ENCODE measurements at places on chromosomes 1 and 21. TPM values are rescaled to one million over a fixed set of nuclear protein-coding genes. Genes with fewer than 3 reads are reported as not detected.

Gene VSIG8
- not detected for total RNA-seq

- no peaks in the 10 kb centered on the region for H3K36me3 ChIP-seq
- H3K4me1 ChIP-seq: peaks cover 74% of the 10 kb centered on the region
- H3K27me3 ChIP-seq: no peaks in the 10 kb centered on the region
- peak overlapping the region; percentile 91 for H3K27ac ChIP-seq
- no peak overlapping the region for H3K4me3 ChIP-seq
These were observed 110.5 kb downstream of the CASZ1 start for GRCh38 chr1:10685808-10686403.

Gene DCDC2B
- not detected for total RNA-seq

Gene SLAMF6
- total RNA-seq: 0.12 TPM

DNA sequence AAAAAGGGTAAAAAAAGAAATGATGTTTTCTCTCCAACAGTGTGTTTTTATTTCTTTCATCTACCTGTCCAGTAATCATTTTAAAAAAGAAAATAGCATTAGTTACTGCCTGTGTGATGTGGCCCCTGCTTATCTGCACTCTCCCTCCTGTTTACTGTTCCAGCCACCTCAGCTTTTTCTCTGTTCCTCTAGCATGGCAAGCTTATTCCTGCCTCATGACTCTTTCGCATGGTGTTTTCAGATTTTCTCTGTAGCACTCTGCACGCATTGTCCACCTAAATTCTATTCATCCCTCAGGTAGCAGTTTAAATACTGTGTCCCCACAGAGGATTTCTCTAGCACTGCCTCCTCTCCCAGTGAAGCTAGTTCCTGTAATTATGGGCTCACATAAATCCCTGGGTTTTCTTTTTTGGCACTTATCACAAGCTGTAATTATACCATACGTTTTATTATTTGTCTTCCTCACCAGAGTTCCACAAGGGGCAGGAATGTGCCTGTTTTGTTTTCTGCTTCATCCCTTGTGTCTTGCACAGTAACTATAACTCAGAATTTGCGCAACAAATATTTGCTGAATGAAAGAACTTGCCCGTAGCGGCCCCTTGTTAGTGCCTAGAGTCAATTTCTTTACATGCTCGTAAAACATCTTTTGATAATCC, 51.4 kb upstream of the LRIG2 start:
- no peak for DNase-seq
- H3K27me3 ChIP-seq: no peaks in the 10 kb centered on the region
- H3K4me3 ChIP-seq: no peak overlapping the region
- H3K36me3 ChIP-seq: no peaks in the 10 kb centered on the region
- no peaks in the 10 kb centered on the region for H3K4me1 ChIP-seq

Gene C2CD4D
- total RNA-seq: not detected

GRCh38 chr1:168227620-168228019, 1.8 kb downstream of the SFT2D2 start:
- no peaks in the 10 kb centered on the region for H3K36me3 ChIP-seq
- H3K4me1 ChIP-seq: peaks cover 35% of the 10 kb centered on the region
- no peak for DNase-seq
- H3K27ac ChIP-seq: no peak overlapping the region
- H3K4me3 ChIP-seq: peak overlapping the region; percentile 77

GRCh38 chr1:115035652-115036051, 6.0 kb downstream of the TSHB start:
- no peak overlapping the region for H3K4me3 ChIP-seq
- H3K27me3 ChIP-seq: no peaks in the 10 kb centered on the region
- DNase-seq: no peak
- no peaks in the 10 kb centered on the region for H3K36me3 ChIP-seq

DNA sequence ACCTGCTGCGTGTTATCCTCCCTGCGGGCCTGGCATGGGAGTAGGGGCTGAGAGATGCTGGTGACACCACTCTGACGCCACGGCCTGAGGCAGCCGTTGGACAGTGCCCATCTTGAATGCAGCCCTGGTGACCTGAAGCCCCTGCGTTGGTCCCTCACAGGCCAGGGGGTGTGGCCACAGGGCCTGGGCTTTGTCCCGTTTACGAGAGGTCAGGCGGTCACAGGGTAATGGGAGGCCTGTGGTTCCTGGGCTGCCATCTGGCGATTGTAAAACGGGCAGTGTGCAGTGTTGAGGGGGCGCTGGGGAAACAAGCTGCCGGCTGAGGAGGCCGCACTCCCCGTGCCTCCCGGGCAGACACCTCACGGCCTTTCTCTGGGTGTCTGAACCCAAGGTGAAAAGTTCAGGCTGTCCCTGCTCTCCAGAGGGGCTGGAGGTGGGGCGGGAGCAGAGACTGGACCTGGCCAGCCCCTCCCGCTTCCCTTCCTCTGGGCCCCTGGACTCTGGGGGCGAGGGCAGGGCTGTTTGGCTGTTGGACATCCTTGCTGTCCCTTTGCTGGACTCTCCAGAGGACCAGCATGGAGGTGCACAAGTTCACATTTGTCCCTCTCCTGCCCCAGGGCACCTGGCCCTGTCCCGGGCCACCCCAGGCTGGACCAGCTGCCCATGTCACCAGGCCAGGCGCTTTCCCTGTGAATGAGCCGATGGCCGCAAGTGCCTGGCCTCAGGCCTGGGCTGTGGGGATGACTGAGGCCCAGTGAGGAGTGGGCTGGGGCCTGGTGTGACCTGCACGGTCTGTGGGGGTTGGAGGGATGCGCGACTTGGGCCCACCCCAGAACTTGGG, 42.4 kb downstream of the SKI start:
- no peak for DNase-seq
- peak overlapping the region; percentile 4 for H3K27ac ChIP-seq
- peaks cover 95% of the 10 kb centered on the region for H3K4me1 ChIP-seq
- peak overlapping the region; percentile 7 for H3K4me3 ChIP-seq
- no peaks in the 10 kb centered on the region for H3K27me3 ChIP-seq

Gene GBP7
- not detected for total RNA-seq

GRCh38 chr1:157043685-157044084, 1.9 kb downstream of the ARHGEF11 start:
- H3K27me3 ChIP-seq: no peaks in the 10 kb centered on the region
- no peaks in the 10 kb centered on the region for H3K36me3 ChIP-seq
- no peak for DNase-seq
- no peak overlapping the region for H3K27ac ChIP-seq
- peaks cover 20% of the 10 kb centered on the region for H3K4me1 ChIP-seq
- peak overlapping the region; percentile 92 for H3K4me3 ChIP-seq

- no peak overlapping the region for H3K4me3 ChIP-seq
- H3K27me3 ChIP-seq: no peaks in the 10 kb centered on the region
- DNase-seq: no peak
- no peak overlapping the region for H3K27ac ChIP-seq
- no peaks in the 10 kb centered on the region for H3K36me3 ChIP-seq
- no peaks in the 10 kb centered on the region for H3K4me1 ChIP-seq
These were observed 130.9 kb downstream of the GLIS1 start for GRCh38 chr1:53608071-53608470.

Gene FAM72D
- 0.14 TPM for total RNA-seq

Gene CDK18
- 153 TPM for total RNA-seq

DNA sequence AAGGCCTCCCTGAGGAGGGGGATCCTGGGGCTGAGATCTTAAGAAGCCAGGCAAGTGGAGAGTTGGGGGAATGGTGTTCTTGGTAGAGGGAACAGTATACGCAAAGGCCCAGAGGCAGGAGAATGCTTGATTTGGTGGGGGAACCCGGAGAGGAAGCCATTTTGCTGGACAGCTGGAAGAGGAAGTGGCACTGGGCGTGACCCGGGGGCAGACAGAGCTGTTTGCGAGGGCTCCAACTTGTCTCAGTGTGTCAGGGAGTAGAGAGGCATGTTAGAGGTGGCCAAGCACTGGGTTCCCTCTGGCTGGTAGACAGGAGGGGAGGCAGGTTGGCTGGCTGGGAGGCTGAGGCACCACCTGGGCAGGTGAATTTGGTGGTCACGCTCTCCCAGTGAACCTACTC, 96.3 kb upstream of the ACTL8 start:
- peaks cover 5% of the 10 kb centered on the region for H3K4me1 ChIP-seq
- H3K4me3 ChIP-seq: no peak overlapping the region
- no peak for DNase-seq
- no peak overlapping the region for H3K27ac ChIP-seq

DNA sequence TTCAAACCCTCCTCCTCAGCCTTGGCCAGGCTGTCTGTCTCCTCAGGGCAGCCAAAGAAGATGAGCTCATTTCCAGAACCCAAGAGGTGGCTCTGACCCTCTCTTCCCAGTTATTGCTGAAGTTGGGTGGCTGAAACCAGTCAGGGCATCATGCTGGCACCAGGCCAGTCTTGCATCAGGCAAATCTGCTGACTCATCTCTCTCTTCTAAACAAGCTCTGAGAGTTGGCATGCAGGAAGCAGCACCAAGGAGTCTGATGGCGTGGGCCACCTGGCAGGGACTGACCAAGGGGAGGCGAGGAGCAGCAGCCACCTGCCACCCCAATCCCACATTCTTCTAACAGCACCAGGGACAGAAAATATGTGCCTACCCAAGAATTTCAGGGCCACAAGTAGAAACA, 104.8 kb upstream of the ATP1A1 start:
- no peak overlapping the region for H3K27ac ChIP-seq
- no peaks in the 10 kb centered on the region for H3K27me3 ChIP-seq
- no peak overlapping the region for H3K4me3 ChIP-seq
- DNase-seq: no peak
- H3K4me1 ChIP-seq: no peaks in the 10 kb centered on the region
- no peaks in the 10 kb centered on the region for H3K36me3 ChIP-seq

- DNase-seq: no peak
- H3K27me3 ChIP-seq: no peaks in the 10 kb centered on the region
- H3K36me3 ChIP-seq: no peaks in the 10 kb centered on the region
- no peak overlapping the region for H3K27ac ChIP-seq
- no peak overlapping the region for H3K4me3 ChIP-seq
- no peaks in the 10 kb centered on the region for H3K4me1 ChIP-seq
These were observed 32.6 kb downstream of the TRIM67 start for GRCh38 chr1:231194476-231194842.

DNA sequence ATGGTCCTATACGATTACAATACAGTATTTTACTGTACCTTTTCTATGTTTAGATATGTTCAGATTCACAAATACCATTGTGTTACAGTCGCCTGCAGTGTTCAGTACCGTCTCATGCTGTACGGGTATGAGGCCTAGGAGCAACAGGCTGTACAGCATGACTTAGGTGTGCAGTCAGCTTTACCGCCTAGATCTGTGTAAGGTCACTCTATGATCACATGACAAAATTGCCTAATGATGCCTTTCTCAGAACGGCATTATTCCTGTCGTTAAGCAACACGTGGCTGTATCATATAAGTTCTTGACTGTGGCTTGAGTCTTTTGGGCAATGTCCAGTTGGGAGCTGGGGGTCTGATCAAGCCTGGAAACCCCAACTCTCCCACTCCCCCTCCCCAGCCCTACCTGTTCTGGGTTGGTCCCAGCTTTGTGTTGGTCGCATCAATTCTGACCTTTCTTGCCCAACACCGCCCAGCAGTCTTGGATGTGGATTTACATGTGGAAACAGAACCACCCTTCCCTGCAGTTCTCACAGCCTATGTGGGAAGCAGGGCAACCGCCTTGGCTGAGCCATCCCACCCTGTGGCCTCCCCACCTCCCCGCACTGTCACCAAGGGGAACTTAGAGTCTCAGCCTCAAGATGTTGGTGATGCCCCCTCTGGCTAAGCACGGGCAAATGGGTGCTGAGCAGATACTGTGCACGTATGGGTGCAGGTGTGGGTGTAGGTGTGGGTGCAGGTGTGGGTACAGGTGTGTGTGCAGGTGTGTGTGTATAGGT, 80.2 kb upstream of the ACTL8 start:
- no peak for DNase-seq
- H3K36me3 ChIP-seq: peaks cover 9% of the 10 kb centered on the region
- H3K27me3 ChIP-seq: no peaks in the 10 kb centered on the region

Gene OR2G6
- total RNA-seq: not detected

Gene TEX35
- total RNA-seq: not detected

DNA sequence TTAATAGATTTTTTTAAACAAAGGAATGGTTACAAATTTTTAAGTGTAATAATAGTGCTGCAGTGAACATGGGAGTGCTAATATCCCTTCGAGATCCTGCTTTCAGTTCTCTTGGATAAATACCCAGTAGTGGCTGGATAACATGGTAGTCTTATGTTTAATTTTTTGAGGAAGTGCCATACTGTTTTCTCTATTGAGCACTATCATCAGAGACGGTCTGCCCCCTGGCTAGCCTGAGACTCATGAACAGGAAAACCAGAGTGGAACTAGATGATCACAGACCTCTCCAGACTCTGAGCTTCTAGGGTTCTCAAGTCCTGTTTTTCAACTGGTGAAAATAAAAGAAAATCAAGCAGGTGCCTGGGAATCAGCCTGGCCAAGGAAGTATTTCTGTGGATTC, 97.3 kb upstream of the MARK1 start:
- H3K4me1 ChIP-seq: no peaks in the 10 kb centered on the region
- no peak overlapping the region for H3K4me3 ChIP-seq
- H3K36me3 ChIP-seq: no peaks in the 10 kb centered on the region
- no peaks in the 10 kb centered on the region for H3K27me3 ChIP-seq
- no peak overlapping the region for H3K27ac ChIP-seq

GRCh38 chr1:172758259-172758658, 99.4 kb downstream of the FASLG start:
- no peak overlapping the region for H3K27ac ChIP-seq
- no peak for DNase-seq
- H3K27me3 ChIP-seq: peaks cover 7% of the 10 kb centered on the region
- no peaks in the 10 kb centered on the region for H3K36me3 ChIP-seq

- H3K36me3 ChIP-seq: no peaks in the 10 kb centered on the region
- H3K4me3 ChIP-seq: no peak overlapping the region
- H3K27ac ChIP-seq: peak overlapping the region; percentile 73
- peaks cover 3% of the 10 kb centered on the region for H3K27me3 ChIP-seq
- H3K4me1 ChIP-seq: no peaks in the 10 kb centered on the region
These were observed 13.7 kb downstream of the TFF3 start for GRCh38 chr21:42301371-42302075.

DNA sequence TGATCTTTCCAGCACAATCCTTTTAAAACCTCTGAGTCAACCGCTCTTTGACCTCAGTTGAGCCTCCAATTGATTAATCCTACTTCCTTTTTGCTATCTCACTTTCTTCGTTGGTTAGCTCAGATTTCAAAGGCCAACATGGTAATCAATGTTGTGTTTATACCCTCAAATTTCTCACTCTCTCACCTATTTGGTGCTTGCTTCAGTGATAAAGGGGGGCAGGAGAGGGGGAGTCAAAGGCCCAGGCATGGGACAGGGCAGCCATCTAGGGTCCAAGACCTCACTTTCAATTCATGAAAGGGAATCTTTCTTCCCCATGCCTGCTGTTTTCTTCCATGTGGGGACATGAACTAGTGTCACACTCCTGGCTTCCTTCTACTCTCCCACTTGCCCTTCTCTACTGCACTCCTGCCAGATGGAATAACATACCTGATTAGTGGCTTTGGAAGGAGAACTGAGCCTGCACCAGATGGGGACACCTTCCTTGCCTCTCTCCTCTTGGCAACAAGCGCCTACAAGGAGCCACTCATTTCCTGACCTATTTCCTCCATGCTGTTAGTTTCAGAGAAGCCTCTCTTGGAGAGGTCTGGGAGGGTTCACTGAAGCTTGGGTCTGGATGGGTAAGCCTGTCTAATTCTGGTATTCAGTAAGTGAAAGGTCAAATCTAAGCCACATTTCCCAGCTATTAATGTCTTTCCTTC, 73.3 kb upstream of the ARHGAP29 start:
- no peak overlapping the region for H3K27ac ChIP-seq
- H3K4me1 ChIP-seq: no peaks in the 10 kb centered on the region
- no peak for DNase-seq
- no peak overlapping the region for H3K4me3 ChIP-seq
- no peaks in the 10 kb centered on the region for H3K36me3 ChIP-seq

- no peak overlapping the region for H3K27ac ChIP-seq
- peaks cover 6% of the 10 kb centered on the region for H3K36me3 ChIP-seq
- H3K4me1 ChIP-seq: peaks cover 5% of the 10 kb centered on the region
- H3K4me3 ChIP-seq: no peak overlapping the region
- no peak for DNase-seq
These were observed 108.0 kb upstream of the ADAR start for GRCh38 chr1:154716011-154716410.
